ENCODE measurements at places on chromosomes 2 and 18.

- no peak for DNase-seq
Measured at GRCh38 chr2:20094955-20095354, 43.5 kb upstream of the LAPTM4A start.

DNA sequence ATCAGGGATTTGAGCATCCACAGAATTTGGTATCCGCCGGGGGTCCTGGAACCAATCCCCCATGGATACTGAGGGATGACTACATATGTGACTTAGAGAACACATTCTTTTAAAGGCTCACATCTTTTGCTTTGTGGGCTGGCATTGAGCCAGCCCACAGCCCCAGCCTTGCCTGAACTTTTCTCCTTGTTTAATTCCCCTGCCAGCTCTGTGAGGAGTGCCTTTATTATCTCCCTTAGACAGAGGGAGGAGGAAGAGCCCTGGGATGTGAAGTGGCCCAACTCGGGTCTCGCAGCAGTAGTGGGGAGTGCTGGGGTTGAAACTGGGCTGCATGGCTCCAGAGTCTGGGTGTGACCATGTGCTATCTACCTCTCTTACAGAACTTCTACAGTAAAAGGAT lies 7.6 kb downstream of the TTC39C start:
- no peak for DNase-seq

GRCh38 chr2:101986804-101987740 lies 4.7 kb upstream of the IL1R2 start:
- no peak for DNase-seq

GRCh38 chr2:206443735-206444527 lies 599 bp downstream of the ADAM23 start:
- no peak for DNase-seq

DNA sequence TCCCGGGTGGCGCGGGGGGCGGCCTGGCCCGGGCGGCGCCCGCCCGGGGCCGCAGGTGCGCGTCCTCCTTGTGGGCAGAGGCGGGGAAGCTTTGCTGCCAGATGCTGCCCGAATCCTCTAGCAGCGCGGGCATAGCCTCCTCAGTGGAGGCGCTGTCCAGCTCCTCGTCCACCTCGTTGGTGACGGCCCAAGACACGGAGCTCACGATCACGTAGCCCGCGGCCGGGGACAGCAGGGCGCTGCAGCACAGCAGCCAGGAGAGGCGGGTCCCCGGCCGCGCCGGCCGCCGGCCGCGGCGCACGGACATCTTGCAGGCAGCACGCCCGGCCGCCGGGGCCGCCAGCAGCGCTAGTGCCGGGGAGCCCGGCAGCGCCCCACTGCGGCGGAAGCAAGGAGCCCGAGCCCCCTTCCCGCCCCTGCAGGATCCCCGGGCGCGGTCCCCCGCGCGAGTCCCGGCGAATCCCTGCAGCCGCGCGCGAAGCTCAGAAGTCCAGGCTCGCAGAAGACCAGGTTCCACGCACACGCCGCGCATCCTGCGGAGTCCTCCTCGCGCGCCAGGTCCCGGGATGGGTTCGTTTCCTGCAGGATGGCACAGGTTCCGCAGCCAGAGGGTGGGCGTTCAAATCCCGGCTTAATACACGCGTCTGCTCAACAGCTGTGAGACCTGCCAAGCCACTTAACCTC lies at the start of gene CREG2:
Gene CREG2 (minus strand): TSS at position 353 of the 684 bp plus-strand sequence. CDS start 46 bp downstream, at position 307.
- DNase-seq: peak; percentile 74

DNA sequence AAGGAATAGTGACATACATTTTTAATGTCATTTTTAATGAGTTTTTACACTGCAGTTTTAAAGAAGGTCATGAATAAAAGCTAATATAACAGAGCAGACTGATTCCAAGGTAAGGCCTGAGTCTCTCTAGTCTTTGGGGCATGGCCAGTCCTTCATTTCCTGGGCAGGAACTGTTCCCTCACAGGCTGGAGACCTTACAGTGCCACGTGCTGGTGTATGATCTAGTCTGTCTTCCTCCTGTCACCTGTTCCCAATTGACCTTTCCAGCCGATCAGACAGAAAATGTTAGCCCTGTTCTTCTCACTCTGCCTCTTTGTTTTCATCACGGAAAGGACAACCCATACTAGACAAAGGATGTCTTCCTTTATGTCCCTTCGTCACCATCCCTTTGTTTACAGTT lies 33.6 kb downstream of the ZCCHC2 start:
- no peak for DNase-seq

GRCh38 chr2:10253596-10254372 lies 48.9 kb upstream of the HPCAL1 start:
- no peak for DNase-seq
